Right lobe of liver (tissue), 6 donors: ENCODE measurements at places on chromosomes 5 and 9. TPM values are rescaled to one million over a fixed set of nuclear protein-coding genes. Genes with fewer than 3 reads are reported as not detected.

INSL6 gene
- total RNA-seq, result not detected

TEX48 gene
- not detected for total RNA-seq

PCDHGC5 gene
- 0.32 TPM for total RNA-seq

DNA sequence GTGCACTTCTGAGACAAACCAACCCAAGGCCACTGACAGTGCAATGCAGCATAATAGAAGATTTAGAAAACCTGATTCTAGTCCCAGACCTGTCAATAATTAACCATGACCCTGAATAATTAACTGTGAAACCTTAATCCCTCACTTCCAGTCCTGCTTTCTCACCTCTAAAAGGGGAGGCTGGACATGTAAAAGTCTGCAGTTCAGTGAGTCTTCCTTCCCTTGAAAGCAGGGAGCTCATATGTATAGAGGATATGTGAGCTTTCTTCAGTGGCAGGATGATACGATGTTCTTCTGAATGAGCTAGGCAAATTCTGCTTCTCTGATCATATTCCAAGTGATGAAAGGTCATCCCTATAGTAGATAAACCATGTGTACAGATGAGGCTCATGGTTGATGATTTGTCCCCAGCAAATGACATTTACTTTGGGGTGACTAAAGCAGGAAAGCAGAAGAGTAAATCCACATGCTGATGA lies 2.9 kb downstream of the KCNV2 start:
- H3K36me3 ChIP-seq, result no peaks in the 10 kb centered on the region
- no peaks in the 10 kb centered on the region for H3K27me3 ChIP-seq
- no peak overlapping the region for H3K4me3 ChIP-seq
- no peak for DNase-seq
- peaks cover 8% of the 10 kb centered on the region for H3K4me1 ChIP-seq
- no peak overlapping the region for H3K27ac ChIP-seq

GRCh38 chr5:65924366-65925043 lies 1.9 kb upstream of the ERBIN start:
- H3K4me1 ChIP-seq, result peaks cover 18% of the 10 kb centered on the region
- H3K27ac ChIP-seq, result peak overlapping the region; percentile 84
- no peak for DNase-seq

DNA sequence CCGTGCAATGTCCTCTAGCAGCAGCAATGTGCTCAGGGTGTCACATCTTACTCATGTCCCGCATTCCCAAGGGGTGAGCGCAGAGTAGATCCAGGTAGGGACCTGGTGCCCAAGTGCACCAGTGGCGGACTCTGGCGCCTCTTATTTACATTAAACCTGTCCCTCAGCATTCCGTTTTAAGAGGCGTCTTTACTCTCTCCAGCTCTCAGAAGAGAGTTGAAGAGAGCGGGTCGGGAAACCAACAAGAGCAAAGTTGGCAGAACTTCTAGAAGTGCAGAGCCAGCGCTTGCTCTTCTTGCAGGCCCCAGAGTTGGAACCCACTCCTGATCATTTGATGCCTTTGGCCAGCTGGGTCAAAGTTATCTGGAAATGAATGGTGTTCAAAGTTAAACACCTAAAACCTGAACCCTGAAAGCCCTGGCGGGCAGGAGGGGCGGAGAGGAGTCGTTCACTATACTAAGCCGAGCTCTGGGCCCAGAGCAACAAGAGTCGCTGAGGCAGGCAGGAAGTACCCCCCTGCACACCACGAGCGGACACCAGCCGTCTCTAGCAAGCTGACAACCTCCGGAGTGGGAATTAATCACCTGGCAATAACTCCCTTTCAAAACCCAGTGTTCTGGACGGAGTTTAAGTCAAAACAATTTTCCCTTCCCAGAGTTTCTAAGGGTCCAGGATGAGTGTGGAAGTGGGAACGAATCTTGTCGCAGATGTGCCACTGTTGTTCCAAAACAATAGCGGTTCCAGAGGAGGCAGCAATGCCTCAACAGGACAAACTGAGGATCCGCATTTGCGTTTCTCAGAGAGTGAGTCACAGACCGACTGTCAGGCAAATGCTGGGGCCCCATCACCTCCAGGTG lies 122.8 kb downstream of the TMEM161B start:
- H3K27ac ChIP-seq, result no peak overlapping the region
- no peaks in the 10 kb centered on the region for H3K27me3 ChIP-seq
- H3K4me1 ChIP-seq, result no peaks in the 10 kb centered on the region
- no peak overlapping the region for H3K4me3 ChIP-seq
- peak; percentile 42 for DNase-seq

DNA sequence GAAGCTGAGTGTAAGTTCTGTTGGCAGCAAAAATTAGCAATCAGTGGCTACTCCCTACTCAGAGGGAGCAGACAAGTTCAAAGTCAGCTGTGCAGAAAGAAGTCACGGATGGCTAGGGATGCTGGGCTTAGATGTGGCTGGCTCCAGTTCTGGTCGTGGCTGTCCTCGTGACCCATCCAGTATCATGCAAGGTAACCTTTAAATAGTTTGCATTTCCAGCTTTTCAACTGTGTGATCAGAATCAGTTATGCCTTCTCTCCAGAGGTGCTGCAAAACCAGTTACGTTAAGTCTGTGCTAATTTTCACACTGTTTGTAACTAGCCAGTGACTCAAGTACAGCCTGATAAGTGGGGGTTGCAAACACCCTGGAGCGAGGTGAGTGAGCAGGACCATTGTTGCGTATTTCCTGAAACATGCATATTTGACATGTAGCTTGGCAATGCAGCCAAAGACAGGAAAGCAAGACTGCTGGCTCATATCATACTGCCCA lies 302.4 kb downstream of the ATPSCKMT start:
- H3K36me3 ChIP-seq, result no peaks in the 10 kb centered on the region
- no peaks in the 10 kb centered on the region for H3K4me1 ChIP-seq
- H3K27me3 ChIP-seq, result no peaks in the 10 kb centered on the region
- no peak overlapping the region for H3K4me3 ChIP-seq

DNA sequence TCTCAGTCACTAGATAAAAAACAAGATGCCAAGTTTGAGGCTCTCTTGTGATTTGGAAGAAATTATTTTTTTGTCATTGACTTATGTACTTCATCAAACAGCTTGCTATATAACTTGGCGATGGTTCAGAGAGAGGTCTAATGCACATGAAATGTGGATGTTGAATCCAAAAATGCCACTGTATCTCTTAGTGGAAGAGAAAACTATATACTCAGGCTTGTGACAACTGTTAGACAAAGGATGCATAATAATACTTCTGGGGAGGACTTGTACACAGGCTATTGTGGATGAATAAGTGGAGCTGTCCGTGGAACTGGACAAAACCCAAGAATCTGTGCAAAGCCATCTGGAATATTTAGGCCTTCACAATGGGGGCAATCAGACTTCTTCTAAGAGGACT lies 162.9 kb upstream of the NMUR2 start:
- no peak overlapping the region for H3K27ac ChIP-seq
- no peaks in the 10 kb centered on the region for H3K36me3 ChIP-seq
- DNase-seq, result no peak

- peaks cover 3% of the 10 kb centered on the region for H3K27me3 ChIP-seq
- H3K4me1 ChIP-seq, result no peaks in the 10 kb centered on the region
- no peaks in the 10 kb centered on the region for H3K36me3 ChIP-seq
- DNase-seq, result no peak
- H3K4me3 ChIP-seq, result peak overlapping the region; percentile 36
These were observed 34.1 kb upstream of the NFIB start for GRCh38 chr9:14348123-14348372.

DNA sequence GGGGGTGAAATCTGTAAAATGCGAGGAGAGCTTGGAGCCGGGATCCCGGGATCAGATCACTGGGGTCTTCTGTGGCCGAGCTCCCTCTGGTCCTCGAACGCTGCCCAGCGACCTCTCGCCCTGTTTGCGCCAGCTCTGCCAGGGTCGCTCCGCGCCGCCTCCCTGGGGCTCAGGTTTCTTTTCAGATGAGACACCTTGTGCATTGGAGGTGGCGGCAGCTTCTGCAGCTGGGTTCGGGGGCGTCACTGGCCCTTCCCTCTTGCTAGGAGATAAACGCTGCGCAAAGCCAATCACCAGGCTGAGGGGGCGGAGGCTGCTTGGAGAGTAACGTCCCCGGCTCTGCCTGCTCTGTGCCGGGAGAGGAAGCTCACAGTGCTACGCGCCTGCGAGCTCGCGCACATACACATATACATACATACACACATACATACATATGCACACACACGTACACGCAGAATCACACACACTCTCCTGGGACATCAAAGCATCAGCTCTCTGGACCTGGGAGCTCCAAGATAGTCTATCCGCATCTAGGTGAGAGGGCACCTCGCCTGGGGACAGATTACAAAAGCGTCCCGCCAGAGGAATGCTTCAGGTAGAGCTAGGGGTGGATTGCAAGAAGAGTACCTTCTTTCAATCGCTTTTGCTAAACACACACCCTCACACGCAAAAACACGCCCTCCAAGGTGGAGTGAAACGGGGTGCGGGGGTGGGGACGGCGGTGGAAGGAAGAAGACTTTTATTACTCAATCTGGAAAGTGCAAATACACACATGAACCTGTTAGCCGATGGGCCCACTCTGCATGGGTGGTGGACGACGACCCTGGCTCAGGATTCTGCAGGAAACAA lies at the start of gene ST8SIA4:
ST8SIA4 (minus strand) TSS at position 244 of the 849 bp plus-strand sequence. CDS start 327 bp downstream, outside the sequence.
- peaks cover 4% of the 10 kb centered on the region for H3K27me3 ChIP-seq
- peak; percentile 88 for DNase-seq
- no peaks in the 10 kb centered on the region for H3K36me3 ChIP-seq

DNA sequence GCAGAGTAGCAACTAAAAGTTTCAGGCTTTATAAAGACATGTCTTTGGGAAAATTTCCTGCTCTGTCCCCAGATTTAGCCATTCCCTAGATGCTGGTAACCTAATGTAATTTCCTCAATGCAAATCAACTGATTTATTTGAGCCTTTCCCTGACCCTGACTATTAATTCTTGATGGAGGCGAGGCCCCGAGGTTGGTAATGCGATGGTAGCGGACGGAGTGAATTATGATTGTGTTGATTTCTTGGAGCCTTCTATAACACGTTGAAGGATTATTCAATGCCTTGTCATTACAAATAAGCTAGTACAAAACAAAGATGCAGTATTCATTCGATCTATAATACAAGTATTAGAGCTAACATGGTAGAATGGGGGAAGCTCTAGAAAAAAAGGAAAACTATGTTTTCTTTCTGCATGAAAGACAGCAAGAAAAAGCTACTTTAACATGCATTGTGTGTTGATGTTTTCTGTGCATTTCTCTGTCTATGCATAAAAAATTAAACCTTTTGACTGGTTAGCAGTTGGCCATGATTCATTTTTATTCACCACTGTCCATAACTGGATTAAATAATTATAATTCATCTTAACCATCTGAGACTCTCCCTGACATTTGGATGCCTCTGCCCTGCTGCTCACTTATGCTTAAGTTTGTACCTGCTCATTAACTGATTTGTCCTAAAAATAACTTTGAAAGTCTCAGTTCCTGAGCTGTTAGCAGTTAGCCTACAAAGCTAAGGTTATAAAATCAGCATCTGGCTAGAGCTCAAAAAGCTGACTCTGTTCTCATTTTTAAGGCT lies 490.2 kb upstream of the NUDT12 start:
- no peak for DNase-seq
- H3K27ac ChIP-seq, result no peak overlapping the region
- H3K4me3 ChIP-seq, result no peak overlapping the region
- no peaks in the 10 kb centered on the region for H3K4me1 ChIP-seq

GRCh38 chr5:50550993-50551392 lies 109.9 kb upstream of the EMB start:
- no peaks in the 10 kb centered on the region for H3K36me3 ChIP-seq
- H3K4me1 ChIP-seq, result no peaks in the 10 kb centered on the region
- no peak overlapping the region for H3K27ac ChIP-seq
